ENCODE measurements at places on chromosomes 16 and 17.
A peak's percentile ranks its signal among the peaks of the same experiment; 100 is the strongest.

GRCh38 chr17:16568541-16569357, at the start of gene ZNF287:
TSS of gene ZNF287 (minus strand) at chr17:16569204. CDS start at chr17:16567731, 1,473 bp downstream.
- DNase-seq, result peak; percentile 89

- DNase-seq, result no peak
Measured at GRCh38 chr17:917391-917811, 62.2 kb downstream of the NXN start.

DNA sequence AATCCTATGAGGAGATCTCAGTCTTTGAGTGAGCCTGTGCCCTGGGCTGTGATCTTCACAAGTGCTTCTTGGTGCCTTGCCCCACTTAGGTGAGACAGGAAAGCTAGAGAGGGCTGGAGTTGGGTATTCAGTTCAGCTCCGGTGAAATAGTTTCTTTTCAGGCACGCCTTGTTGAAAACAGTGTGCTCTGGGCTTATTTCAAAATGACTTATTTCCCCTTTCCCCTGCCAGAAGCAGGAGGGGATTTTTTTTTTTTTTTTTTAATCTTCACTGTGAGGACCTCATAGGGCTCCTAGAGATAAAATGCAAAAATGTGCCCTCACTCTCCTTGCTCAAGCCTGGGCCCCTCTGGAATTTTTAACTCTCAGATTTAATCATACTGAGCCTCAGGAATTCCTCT, 27.2 kb downstream of the MOSMO start:
- DNase-seq, result no peak

- DNase-seq, result no peak
Measured at GRCh38 chr16:11123666-11124065, 132.3 kb downstream of the SOCS1 start.

GRCh38 chr17:62807812-62808575, at the start of gene MARCHF10:
TSS of gene MARCHF10 (minus strand) at chr17:62808314. CDS start at chr17:62801735, 6,579 bp downstream.
- peak; percentile 87 for DNase-seq

GRCh38 chr16:89371968-89372634, 118.3 kb downstream of the ANKRD11 start:
- DNase-seq, result no peak

DNA sequence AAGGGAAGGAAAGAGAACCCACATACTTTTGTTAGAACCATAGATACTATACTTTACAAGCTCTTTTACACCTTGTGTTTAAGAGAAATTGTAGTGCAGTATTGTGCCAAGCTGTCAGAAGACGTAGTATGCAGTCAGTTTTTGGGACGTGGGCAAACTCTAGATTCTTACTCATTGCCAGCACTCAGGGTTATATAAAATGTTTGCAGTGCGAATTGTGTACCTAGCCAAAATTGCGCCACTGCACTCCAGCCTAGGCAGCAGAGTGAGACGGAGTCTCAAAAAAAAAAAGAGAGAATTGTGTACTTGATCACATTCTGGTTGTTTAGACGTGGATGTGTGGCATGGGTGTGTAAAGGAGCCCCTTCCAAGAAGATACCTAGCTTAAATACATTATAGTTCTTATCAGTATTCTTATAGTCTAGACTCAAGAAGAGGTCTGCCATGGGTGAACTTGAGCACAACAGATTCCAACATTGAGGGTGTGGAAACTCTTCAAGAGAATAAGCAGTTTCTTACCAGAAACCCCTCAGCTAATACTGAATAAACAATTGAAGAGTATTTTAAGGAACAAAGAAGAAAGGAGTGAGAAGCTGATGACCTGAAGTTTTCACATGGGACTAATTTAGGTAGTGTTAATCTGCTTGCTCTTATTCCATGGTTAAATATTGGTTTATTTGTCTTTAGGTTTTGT, 27.4 kb upstream of the MRC2 start:
- no peak for DNase-seq

DNA sequence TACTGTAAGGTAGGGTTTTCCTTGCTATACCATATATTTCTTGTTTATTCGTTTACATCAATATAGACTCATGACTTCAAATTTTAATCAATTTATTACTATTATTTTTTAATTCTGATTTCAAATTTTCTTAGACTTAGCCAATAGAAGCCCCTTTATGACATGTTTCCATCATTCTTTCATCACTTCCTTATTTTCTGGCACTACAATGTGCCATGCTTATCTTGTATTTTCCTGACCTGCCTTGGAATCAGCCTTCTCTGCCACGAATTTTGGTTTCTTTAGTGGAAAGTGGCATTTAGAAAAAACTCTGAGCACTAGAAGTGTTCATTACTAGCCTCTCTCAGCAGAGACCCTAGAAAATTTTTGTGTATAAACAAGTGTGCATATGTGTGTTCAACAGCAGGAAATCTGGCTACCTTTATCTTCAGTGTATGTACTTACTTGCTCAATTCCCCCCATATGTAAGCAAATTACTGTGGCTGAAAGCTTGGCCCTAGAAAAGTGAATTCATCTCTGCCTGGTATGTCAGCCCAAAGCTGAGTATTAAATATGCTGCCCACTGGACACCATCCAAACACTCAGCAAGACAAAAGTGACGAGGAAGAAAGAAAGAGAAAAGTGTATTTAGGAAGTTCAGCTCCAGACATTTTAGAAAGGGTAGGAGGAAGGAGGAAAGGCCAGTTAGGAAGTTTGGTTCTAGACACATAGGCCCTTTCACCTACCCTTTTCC, 4.0 kb downstream of the STXBP4 start:
- DNase-seq, result no peak

- DNase-seq, result no peak
Measured at GRCh38 chr16:31527734-31528274, at the start of gene AHSP. TSS of gene AHSP (plus strand) at chr16:31527900. CDS start at chr16:31528140, 240 bp downstream.

DNA sequence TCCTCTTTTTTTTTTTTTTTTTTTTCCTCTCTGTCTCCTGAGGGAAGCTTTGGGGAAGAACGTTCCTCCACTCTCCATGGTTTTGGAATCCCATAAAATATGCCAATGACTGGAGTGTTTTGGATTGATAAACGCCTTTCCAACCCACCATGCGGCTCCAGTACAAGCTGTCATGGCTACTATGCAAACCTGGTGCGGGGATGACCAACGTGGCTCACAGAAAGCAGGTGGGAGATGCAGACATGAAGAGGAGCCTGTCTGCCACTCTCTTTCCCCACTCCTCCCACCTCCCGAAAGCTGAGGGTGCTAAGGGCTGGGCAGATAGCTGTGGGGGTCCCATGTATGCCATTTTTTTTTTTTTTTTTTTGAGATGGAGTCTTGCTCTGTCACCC, 69.9 kb upstream of the SEC14L1 start:
- no peak for DNase-seq

GRCh38 chr17:78996781-78997201, 12.8 kb downstream of the CANT1 start:
- no peak for DNase-seq

GRCh38 chr16:70754851-70755600, 45.9 kb downstream of the VAC14 start:
- no peak for DNase-seq

DNA sequence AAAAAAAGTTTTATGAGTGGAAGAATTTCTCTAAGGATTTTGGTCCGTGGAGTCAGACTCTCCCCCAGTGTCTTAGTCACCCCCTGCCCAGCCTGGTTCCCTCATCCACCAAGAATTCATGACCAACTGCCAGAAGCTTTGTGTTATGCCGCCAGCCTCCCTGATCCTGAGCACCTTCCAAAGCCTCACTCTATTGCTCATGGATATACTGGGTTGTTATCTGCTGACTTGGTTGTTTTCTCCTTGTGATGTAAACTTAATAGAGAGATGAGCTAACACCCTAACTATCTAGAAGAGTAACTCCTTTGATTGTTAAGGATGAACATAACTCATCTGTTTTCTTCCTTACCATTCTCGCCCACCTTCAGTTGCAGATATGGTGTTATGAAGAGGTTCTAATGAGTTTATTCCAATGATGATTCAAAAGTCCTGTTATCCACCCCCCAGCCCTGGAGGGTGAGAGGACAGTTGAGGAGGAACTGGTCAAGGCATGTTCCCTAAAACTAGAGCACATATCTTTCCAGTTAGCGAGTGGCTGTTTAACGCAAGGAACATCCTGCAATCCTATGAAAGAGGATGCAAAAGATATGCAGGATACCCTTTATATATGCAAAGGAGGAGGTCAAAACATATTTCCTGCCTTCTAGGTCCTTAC, 1.5 kb upstream of the PSMD3 start:
- no peak for DNase-seq

DNA sequence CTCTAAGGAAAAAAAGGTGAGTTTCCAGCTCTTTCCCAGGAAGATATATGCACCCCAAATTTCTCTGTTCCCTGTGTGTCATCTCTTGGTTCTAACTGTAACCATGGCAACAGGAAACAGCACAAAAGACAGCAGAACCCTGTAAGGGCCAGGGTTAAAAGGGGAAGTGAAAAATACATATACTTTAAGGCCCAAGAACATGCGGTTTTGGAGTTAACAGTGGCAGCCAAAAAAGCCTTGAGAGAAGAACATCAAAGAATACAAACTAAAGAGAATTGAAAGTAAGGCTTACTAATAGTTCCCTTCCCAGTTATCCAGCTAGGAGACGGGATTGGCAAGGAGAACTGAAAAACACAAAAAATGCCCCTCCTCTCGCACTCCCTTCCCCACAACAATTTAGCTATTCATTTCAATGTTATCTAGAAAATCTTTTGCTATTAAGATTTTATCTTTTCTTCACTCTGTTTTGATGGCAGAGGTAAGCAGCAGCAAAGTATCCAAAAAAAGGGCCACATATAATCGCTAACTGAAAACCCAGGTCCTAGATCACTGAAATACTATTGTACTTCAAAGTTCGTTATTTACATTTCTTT, 1.5 kb downstream of the SPOP start:
- no peak for DNase-seq

DNA sequence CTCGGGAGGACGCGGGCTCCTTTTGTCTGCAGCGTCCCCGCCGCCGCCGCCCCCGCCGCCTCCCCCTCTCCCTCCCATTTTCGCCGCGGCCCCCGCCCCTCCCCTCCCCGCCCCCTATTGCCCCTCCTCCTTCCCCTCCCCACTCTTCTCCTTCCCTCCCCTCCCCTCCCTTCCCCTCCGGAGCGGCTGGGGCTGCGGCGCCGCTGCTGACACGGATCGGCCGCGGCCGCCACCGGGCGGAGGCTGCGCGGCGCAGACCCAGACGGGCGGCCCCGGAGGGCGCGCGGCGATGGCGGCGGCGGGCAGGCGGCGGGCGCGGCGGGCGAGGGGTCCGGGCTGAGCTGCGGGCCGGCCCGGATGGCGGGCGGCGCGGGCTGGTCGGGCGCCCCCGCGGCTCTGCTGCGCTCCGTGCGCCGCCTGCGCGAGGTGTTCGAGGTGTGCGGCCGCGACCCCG, at the start of gene RAB11FIP4:
TSS of gene RAB11FIP4 (plus strand) at position 180 of the 454 bp plus-strand sequence. CDS start at position 358, 178 bp downstream.
- DNase-seq, result peak; percentile 59

DNA sequence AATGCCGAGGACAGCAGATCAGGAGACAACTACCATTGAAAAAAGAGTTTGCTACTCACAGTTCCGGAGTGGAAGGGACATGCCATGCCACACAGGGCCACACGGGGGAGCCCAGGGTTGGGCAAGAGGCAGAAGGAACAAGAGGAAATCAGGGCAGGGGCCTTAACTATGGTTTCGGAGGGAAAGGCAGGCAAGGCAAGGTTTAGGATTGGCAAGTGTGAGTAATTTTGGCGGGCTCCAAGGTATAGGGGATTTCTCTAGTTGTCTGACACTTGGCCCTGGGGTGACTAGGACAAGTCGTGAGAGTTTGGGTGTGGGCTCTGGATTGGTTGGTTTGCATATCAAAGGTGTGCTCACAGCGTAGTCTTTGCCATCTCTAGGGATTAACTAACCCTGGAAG, 27.0 kb upstream of the NTN1 start:
- peak; percentile 15 for DNase-seq

- peak; percentile 9 for DNase-seq
Measured at GRCh38 chr17:36808180-36808661, 129.1 kb upstream of the LHX1 start.

- DNase-seq, result no peak
Measured at GRCh38 chr17:81942167-81942553, 4.9 kb downstream of the MYADML2 start.

- DNase-seq, result no peak
Measured at GRCh38 chr16:78619811-78620210, 520.4 kb downstream of the WWOX start.

- DNase-seq, result no peak
Measured at GRCh38 chr16:48959204-48959603, 322.4 kb downstream of the CBLN1 start.

GRCh38 chr16:12612598-12613101, 191.0 kb downstream of the CPPED1 start:
- DNase-seq, result no peak

DNA sequence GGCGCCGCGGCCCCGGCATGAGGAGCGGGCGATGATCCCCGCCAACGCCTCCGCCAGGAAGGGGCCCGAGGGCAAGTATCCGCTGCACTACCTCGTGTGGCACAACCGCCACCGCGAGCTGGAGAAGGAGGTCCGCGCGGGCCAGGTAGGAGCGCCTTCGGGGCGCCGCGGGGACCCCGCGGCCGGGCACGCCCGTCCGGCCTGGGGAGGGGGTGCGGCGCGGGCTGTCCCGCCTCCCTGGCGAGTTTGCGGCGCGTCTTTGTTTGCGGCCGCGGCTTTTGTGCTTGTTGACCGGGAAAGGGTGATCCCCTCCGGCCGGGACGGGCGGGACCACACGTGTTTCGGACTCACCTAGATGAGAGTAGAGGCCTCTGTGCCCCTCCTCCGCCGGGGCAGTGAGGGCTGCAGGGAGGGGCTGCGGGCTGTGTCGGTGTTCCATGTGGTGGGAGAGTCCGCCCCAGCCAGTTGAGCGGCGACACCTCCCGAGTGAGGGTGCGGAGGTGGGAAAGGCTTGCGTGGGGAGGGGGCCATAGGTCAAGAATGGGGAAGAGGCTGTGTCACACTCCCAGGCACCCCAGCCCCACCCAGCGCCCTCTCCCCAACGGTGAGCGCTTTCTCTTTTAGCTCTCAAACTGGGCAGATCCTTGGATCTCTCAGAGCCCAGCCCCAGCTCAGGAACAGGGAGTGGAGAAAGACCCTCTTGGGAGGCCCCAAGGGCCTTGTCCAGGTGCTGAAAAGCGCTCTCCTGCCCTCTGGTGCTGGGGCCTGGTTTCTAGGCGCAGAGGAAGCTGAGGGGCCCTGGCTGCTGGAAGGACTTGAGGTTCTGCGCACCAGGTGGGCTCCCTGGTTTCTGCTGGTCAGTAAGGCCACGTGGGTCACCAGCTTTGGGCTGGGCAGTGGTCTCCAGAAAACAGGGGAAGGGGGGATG, 923 bp downstream of the ANKRD13B start:
- peak; percentile 67 for DNase-seq

- DNase-seq, result no peak
Measured at GRCh38 chr17:76120658-76121008, 17.0 kb upstream of the EXOC7 start.

GRCh38 chr16:88784074-88784855, 755 bp downstream of the PIEZO1 start:
- no peak for DNase-seq

GRCh38 chr16:51540259-51540658, 389.2 kb upstream of the SALL1 start:
- DNase-seq, result no peak

GRCh38 chr17:69358688-69359596, 32.0 kb upstream of the ABCA5 start:
- peak; percentile 32 for DNase-seq

GRCh38 chr16:67393111-67393787, at the start of gene TPPP3:
TSS of gene TPPP3 (minus strand) at chr16:67393498. CDS start at chr16:67391111, 2,387 bp downstream.
- DNase-seq, result peak; percentile 92

- DNase-seq, result no peak
Measured at GRCh38 chr17:42797067-42798007, 1.2 kb downstream of the COA3 start.
